ENCODE measurements at places on chromosomes 7 and 10.

- no peak for DNase-seq
These were observed 67.0 kb upstream of the ZMIZ2 start for GRCh38 chr7:44681645-44682044.

DNA sequence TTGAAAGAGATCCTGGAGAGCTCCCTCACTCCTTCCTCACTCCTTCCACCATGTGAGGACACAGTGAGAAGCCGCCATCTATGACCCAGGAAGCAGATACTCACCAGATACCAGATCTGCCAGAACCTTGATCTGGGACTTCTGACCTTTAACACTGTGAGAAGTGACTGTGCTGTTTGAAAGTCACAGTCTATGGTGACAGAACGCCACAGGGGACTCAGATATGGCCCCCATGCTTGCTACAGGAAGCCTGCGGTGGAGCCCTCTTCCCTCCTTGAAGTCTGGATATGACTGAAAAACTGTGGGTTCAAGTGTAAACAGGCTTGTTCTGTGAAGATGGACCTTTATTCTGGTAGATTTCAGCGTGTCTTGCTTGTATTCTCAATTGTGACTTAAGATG is 297.8 kb downstream of the KLF6 start:
- no peak for DNase-seq

DNA sequence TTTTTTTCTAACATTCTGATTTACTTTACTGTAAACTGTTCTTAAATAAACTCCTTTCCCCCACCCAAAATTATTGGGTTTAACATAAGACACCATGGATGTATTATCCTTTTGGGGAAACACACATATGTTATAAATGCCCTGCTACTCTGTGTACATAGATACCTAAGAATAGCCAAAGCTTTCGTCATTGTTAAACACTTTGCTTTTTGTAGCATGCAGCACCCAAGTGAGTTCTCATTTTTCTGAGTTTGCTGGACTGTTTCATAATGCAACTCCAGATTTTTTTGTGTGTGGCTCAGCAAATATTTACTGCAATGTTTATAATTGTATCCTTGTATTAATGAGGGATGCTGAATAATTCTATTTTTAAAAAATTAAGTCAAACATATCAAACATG is 86.9 kb downstream of the VTI1A start:
- no peak for DNase-seq

DNA sequence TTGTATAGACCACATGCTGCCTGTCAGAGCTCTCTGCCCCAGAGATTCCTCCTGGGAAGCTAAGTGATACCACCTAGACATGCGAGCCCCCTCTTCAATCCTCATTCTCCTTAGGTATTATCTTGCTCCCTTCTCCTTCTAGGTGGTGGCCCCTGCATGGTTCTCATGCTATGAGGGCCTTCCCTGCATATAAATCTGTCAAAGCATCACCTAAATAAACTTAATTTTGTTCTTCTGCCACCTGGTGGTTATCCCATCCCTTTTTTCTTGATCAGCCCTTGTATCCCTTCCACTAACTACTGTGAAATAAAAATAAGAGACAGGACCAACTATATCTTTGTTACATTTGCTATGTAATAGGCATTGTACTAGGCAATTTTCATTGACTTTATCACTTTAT is 242.1 kb downstream of the CDC14C start:
- no peak for DNase-seq

- DNase-seq, result no peak
These were observed 82.7 kb upstream of the KMT2E start for GRCh38 chr7:104931181-104931781.

DNA sequence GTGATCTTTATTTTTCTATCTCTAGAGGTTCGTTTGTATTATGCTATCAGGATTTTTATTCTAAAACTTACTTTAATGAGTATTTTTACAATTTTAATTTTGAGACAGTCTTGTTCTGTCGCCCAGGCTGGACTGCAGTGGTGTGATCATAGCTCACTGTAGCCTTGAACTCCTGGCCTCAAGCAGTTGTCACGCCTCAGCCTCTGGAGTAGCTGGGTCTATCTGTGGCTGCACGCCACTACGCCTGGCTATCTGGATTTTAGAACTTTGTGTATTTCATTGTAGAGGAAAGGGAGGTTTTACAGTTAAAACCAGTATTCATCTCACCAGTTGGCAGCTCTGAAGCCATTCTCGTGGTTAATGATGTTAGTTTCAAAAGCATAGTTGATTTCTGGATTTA is 25.9 kb downstream of the DNAJB6 start:
- no peak for DNase-seq

- no peak for DNase-seq
These were observed 30.0 kb upstream of the SEM1 start for GRCh38 chr7:96739609-96740008.

DNA sequence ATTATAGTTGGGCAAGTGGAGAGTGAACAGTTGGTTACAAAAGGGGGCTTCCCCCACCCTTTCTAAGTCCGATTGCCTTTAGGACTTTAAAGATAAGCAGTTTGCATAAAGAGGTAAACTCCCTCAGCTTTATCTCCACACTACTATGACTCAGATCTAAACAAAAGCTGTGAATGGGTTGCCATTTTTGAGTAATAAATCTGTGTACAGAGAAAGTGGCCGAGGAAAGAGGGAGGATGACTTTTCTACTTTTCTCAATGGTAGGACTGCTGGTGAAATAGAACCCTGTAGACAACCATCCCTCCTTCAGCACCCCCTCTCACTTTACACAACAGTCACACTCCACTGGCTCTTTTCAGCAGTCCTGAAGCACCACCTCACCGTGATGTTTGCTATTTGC is 71.2 kb downstream of the DNMBP start:
- no peak for DNase-seq

GRCh38 chr10:10044922-10045764 is 972.5 kb upstream of the CELF2 start:
- no peak for DNase-seq

GRCh38 chr7:36661135-36661840 is 63.0 kb downstream of the AOAH start:
- DNase-seq, result no peak

DNA sequence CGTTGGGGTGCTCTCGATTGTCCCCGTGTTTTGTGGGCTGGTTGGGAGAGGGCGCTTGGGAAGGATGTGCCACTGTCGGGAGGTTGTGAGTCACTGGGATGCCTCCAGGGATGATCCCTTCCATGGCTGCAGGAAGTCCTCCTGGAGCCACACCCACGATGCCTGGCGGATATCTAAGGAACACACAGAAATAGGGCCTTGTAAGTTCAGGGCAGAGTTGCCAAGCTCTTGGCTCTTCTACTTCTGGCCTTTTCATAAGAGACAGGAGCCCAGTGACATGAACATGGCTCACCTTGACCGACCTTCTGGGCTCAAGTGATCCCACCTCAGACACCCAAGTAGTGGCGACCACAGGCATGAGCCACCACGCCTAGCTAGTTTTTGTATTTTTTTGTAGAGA is 47.6 kb downstream of the ZRANB1 start:
- no peak for DNase-seq

- no peak for DNase-seq
These were observed 18.5 kb upstream of the NPFFR1 start for GRCh38 chr10:70302292-70302691.

- DNase-seq, result no peak
These were observed 47.6 kb downstream of the ASB13 start for GRCh38 chr10:5618829-5619228.

DNA sequence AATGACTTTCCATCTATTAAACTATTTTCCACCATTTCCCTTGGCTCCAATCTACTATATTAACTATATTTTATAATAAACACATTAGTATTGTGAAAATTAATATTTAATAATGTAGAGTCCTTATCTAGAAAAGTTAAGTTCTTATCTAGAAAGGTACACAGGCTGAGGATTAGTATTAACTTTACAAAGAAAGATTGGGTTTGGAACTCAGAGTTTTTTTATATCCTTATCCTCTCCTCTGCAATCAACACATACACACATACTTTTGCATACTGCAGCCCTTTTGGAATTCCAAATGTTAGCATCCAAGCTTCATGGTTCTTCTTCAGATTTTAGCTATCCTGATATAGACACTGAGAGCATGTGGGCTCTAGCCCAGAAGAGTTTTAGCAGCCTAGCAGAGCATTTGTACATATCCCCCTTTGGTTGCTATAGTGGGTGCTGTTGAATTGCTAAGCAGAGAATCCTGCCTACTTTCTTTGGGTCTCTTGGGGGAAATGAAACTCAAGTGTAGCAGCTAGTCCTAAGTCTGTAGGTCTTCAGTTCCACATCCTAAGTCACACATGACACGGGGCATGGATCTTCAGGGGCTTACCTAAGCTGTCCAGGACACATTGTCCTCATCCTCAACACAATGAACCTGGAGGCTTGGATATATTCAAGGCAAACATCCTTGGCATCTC is 874.6 kb downstream of the LRMDA start:
- DNase-seq, result no peak

DNA sequence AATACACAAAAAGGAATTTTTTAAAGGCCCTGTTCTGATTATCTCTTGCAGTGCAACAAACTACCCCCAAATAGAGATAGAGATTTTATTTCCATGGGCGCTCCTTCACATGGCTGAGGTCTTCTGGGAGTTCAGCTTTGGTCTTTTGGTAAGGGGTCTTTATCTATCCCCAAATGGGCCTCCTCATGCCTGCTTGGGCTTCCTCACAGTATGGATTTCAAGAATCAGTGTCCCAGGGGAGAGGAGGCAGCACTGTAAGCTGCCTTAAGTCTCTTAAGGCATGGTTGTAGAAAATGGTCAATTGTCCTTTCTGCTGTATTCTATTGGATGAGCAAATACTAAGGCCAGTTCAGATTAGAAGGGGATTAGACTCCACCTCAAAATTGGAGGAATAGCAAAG is 966.2 kb downstream of the TYW1 start:
- DNase-seq, result no peak

- no peak for DNase-seq
These were observed 39.0 kb downstream of the RAB11FIP2 start for GRCh38 chr10:118007773-118008172.

DNA sequence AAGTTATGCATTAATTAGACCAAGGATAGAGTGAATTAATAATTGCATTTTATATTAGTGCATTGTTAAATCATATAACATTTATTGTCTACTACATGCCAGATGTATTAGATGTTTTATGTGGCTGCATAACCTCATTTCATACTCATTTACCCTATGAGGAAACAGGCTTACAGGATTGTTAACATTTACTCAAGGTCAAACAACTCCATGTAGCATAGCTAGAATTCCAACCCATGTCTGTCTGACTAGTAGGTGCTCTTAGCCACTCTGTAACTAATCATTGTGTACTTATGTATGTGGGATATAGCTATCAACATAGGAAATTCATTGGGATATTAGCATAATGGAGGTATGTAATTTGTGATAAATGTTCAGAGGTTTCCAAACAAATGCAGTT is 46.3 kb downstream of the PHYHIPL start:
- no peak for DNase-seq

GRCh38 chr10:68171539-68172080 is 60.3 kb downstream of the ATOH7 start:
- DNase-seq, result no peak
